ENCODE measurements at places on chromosomes 12 and 14.

GRCh38 chr14:89268514-89268913, 148.5 kb downstream of the FOXN3 start:
- DNase-seq, result no peak

DNA sequence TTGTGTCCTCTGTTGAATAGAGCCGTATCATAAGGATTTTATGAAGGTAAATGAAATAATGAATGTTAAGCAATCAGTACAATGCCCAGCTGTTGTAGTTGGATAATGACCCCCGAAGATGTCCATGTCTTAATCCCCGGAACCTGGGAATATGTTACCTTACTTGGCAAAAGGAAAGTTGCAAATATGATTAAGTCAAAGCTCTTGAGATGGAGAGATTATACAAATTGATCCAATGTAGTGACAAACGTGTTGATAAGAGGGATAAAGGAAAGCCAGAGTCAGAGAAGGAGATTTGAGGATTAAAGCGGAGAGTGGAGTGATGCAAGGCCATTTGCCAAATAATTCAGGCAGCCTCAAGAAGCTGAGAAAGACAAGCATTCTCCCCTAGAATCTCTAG, 19.2 kb upstream of the MGAT4C start:
- DNase-seq, result no peak

GRCh38 chr14:23608454-23608853, 27.7 kb upstream of the DHRS2 start:
- DNase-seq, result no peak

DNA sequence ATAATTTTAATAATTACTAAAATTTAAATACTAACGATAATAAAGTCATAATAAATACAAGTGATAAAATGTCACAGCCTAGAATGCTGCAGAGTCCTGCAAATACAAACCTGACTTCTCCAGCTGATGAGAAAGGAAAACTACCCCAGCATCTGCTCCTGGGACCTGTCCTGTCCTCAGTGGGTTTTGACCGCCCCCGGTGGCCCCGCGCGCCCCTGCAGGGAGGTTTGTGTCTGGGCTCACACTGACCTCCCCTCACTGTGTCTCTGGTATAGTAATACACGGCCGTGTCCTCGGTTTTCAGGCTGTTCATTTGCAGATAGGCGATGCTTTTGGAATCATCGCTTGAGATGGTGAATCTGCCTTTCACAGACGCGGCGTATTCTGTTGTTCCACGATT, 1139.4 kb downstream of the TMEM121 start:
- DNase-seq, result no peak

DNA sequence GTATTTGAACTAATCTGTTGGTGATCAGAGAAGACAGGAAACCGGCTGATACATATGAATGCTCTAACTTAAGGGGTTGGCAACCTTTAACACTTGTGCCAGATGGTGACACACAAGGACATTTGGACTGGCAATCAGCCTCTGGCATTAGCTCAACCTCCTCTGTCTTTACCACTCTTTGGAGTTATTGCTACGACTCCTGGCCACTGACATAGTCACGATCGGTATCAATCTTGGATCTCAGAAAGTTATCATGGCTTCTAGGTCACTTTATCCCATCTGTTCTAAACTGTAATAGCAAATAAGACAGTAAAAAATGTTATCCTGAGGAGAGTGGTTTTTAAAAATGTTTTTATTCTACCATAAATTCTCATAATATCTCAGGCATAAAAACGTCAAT, 575.2 kb upstream of the MDGA2 start:
- DNase-seq, result no peak

- DNase-seq, result no peak
These were observed 196.6 kb upstream of the FLRT2 start for GRCh38 chr14:85333313-85333712.

DNA sequence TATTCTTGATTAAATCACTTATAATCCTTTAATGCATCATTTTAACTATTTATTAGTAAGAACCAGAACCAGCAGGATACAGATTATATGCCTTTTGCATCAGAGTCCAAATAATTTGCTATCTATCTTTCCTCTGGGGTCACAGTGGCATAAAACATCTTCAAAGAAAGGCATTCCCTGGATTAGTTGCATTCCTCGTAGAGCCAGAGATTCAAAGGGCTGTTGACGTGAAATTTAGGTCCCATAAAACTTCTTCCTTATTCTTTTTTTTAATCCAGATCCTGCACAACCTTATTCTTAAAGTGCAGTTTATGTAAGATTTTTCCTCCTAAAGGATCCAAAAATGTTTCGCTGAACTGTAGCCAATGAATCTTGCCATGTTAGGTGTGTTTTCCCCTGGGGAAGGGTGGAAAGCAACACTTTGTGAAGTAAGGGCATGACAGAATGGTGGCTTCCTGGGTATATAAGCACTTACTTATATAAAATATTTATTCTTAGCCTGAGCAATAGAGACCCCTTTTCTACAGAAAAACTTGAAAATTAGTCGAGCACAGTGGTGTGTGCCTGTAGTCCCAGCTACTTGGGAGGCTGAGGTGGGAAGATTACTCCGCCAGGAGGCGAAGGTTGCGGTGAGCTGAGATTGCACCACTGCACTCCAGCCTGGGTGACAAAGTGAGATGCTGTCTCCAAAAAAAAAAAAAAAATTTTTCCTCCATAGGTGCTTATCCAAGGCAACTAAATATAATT, 208.7 kb downstream of the PCNX1 start:
- no peak for DNase-seq

- DNase-seq, result no peak
These were observed 127.3 kb downstream of the CNTN1 start for GRCh38 chr12:40819436-40820108.

GRCh38 chr14:44941591-44941990, 20.2 kb downstream of the KLHL28 start:
- no peak for DNase-seq

DNA sequence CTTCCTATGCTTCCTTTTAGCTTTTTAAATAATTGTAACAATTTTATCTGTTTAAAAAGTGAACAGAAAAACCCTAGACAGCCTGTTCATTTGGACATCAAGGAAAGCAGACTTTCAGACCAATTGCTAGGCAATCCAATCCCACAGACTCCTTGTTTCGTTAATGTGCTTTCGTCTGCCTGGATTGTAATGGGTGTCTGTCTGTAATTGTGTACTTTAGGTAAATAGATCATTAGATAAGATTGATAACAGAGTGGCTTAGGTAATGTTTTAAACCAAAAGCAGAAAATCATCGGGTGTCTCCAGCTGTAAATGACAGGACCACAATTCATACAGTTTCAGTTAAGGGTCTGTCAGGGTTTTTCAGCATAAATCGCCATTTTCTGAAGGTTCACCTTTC, 19.6 kb downstream of the CCDC60 start:
- DNase-seq, result no peak

DNA sequence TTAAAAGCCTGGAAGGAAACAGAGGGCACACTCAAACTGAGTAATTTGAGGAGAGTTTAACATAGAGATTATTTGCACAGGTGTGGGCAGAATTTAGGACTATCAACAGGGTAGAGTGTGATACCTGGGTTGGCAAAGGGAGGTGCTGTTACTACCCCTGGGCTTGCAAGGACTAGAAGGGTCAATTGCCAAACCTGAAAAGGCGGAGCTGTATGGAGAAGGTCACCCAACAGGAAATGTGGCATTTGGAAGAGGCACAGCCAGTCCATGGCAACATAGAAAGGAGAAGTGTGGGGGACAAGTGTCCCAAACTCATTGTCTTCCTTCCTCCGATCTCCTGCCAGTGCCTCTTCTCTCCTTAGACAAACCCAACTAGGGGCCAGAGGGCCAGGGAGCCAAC, 21.6 kb upstream of the MED13L start:
- no peak for DNase-seq

GRCh38 chr14:65255029-65255545, 152.8 kb upstream of the MAX start:
- DNase-seq, result no peak

GRCh38 chr12:2775431-2775830, 19.3 kb upstream of the FKBP4 start:
- DNase-seq, result no peak

GRCh38 chr14:99516156-99516870, 35.1 kb downstream of the CCNK start:
- no peak for DNase-seq

GRCh38 chr12:120263748-120264085, 1.8 kb downstream of the PXN start:
- DNase-seq, result no peak

GRCh38 chr14:41749429-41749828, 142.8 kb downstream of the LRFN5 start:
- no peak for DNase-seq

DNA sequence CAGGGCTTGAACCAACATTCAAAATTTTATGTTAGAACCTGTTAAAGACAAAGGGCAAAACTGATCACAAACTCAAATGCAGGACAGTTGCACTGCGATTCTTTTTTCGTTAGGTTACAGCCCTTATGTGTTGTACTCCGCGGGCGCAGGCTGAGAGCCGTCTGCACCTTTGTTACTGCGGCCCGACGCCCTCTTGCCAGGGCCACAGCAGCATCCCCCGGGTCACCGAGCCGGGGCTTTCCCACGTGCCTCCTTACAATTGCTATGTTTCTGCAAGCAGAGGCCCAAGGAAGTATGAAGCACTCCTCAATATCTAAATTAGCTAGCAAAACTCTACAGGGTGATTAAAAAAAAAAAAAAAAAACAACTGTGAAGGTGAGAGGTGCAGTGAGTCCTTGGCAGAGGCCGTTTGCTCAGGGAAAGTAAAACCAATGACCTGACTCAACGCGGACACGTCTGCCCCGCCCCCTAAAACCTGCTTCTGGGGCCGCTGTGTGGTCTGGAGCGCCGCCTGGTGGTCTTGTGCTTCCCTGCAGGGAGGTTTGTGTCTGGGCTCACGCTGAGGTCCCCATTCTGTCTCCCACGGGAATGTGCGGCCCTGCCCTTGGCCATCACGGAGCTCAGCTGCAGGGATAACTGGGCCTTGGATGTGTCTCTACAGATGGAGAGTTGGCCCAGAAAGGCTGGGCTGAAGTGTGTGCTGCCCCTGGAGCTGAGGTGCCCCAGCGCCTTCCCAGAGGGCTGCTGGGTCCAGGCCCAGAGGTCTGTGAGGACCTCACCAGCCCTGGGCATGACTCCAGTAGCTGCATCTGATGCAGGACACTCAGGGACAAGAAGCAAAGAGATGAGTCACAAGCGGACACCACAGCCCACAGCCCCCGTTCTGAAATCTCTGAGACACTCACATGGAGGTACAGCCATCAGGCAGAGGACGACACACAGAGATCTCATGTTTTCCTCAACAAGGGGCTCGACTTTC, 418.5 kb downstream of the TMEM121 start:
- DNase-seq, result peak; percentile 66

DNA sequence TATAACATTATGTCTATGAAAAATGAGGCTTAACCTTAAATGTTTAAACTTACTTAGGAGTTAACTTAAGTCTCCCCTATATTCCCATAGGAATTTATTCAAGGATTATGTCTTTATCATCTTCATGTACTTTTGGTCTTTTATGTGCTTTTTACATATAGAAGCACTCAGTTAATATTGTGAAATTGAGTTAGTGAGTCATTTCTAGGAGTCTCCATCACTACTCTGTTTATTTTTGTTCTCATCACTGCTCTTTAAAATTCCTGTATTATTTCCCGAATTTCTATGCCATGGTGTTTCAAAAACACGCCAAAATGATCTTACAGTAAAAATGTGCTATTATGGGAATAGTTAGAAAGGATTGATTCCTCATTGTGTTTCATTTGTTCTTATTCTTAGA, 31.6 kb downstream of the TBC1D15 start:
- DNase-seq, result no peak

GRCh38 chr14:49992448-49992847, 99.6 kb downstream of the ARF6 start:
- DNase-seq, result no peak

DNA sequence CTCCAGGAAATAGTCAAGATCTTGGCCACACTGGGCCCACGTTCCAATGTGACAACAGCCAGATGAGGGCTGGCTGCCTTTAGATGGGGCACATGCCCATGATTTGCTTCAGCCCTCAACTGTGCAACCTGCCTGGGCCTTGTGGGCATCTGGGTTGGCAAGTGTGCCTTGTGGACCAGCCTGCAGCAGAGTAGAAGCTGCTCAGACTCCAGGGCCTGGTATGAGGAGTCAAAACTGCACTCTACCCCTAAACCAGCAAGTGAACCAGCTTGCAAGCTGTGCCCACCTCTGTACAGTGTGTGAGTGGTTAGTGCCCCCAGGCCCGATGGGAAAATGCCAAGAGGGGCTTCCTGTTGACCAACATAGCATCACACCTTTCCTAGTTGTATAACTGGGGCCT, 17.9 kb downstream of the PHETA1 start:
- DNase-seq, result no peak

DNA sequence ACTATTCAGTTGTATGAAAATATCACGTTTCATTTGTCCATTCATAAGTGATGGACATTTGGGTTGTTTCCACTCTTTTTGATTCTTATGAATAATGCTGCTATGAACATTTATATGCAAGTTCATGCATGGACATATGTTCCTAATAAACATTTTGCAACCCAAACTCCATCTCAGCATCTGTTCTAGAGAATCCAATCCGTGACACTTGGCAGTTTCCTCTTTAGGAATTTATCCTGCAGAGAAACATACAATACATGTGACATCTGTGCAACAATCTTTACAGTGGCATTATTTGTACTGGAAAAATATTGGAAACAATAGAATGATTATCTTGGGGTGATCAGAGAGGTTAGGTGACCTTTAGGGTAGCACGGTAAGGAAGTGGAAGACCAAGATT, 290.8 kb upstream of the SRRM4 start:
- no peak for DNase-seq

- no peak for DNase-seq
These were observed 8.5 kb downstream of the COQ6 start for GRCh38 chr14:73958591-73958990.

DNA sequence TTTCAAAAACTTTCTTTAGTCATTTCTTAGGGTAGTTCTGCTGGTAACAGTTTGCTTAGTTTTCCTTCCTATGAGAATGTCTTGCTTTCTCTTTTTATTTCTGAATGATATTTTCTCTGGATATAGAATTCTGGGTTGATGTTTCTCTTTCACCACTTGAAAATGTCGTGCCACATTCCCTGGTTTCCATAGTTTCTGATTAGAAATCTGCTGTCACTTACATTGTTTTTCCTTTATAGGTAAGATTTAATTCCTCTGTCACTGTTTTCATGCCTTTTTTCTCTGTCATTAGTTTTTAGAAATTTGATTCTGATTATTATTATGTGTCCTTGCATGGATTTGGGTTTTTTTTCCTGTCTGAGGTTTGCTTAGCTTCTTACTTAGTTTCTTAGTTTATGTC, 77.3 kb upstream of the PCNX4 start:
- no peak for DNase-seq

GRCh38 chr14:66293533-66294105, 192.6 kb upstream of the CCDC196 start:
- DNase-seq, result no peak
